ENCODE measurements at places on chromosomes 12 and 14.

DNA sequence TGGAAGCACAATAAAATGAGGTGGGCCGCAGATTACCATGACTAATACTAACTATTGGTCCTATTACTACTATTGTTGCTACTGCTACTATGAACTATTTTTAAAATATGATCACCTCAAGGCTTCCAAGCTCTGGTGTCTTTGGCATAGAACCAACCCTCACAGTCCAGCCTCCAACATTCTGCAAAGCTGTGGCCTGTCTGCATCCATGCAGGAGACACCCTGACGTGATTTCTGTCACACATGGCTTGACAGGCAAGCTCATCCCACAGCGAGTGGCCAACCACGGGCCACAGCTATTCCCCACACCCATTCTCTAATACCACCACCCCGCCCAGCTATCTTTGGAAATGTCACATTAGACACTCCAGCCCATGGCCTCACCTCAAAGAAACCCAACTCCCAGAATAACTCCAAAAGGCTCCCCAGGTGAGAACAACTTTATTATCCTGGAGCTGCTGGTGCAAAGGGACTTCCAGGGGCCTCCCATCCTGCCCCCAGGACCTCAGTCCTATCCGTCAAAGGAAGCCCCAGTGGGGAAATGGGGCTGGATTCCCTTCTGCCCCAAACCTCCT lies 14.4 kb downstream of the ISCU start:
- no peak for DNase-seq

DNA sequence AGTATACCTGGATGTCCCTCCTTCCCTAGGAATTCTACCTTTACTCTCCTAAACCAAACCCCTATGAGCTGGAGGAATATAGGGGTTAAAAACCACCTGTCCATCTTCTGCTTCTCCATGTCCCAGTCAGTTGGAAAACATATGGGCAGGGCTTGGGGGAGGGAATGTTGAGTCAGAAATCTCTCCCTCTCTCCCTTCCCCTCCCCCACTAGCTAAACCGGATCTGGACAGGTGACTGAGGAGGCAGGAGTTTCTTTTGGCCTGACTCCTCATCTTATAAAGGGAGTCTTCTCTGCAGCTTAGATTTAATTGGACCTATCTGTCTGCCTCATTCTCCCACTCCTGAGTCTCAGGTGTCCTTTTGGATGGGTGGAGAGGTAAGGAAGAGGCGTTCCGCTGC lies 6.1 kb downstream of the ERBB3 start:
- no peak for DNase-seq

DNA sequence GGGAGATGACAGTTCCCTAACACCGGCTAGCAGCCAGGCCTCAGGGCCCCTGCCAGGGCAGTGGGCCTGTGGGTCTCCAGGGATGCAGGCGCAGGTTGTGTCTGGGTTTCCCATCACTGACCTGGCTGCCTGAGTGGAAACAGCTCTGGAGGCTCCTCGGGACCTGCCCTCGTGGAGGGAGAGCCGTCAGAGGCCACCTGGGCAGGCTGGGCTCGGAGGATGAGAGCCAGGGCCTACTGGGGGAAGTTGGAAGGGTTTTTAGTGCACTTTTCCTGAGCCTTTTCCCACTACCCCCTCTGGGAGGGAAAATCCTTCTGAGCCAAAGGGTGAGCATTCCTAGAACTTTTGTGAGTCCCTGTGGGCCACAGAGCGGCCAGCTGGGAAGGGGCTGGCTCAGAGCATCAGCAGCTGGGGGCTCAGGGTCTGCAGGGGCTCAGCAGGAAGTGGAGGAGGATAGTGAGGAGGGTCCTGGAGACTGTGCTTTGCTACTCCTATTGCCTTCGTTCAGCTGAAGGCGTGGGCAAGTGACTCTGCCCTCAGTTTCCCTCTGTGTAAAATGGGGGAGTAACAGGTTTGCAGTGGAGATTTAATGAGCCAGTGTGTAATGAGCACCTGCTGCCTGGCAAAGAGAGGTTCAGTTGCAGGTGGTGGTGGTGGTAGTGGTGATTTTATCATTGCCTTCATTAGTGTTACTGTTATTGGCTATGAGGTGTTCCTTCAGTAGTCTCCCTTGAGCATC lies 1.8 kb downstream of the SH2B3 start:
- DNase-seq: no peak

DNA sequence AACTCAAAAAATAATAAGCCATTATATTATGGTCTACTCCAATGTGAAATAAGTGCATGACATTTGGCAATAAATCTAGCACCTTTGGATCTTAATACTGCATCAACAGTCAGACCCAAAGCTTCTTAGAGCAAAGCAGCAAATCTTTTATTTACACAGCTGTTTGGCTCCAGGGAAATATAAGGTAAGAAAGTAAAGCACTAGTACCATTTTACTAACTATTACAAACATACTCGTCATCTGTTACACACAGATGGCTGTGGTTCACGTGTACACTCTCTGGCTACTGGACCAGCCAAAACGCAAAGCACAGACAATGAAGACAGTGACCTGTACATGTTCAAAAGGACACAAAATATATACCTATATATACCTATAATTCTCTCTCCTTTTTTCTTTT lies 2.8 kb downstream of the FGD6 start:
- DNase-seq: no peak

- no peak for DNase-seq
Measured at GRCh38 chr12:103529306-103529705, 33.5 kb upstream of the C12orf42 start.

DNA sequence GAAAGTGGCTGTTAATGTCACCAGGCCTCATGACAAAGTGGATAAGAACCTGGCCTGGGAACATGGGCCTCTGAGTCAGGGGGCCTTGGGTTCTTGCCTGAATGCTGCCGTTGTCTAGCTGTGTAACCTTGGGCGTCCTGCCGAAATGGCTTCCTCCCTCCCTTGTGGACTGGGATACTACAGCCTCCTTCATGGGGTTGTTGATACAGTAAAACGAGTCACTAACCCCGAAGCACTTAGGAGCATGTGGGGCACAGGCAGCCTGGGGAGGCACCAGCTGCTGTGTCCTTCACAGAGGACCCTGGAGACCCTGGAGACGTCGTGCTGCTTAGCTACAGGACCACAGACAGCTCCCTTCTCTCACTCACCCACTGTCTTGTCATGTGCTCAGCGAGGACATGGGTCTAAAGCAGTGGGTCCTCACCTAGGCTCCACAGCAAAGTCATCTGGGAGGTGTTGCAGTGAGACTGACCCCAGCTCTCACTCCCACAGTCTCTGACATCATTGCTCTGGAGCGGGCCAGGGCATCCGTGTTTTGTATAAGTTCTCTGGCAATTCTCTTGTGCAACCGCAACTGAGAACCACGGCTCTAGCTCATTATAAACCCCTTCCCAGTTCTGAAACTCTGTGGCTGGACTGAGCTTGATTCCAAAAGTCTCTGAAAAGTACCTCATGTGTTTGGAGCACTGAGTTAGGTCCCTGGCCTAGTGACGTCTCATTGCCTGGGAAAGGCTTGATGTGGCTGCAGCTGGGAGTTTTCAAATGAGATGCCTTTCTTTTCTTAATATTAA lies 42.1 kb downstream of the SERPINA3 start:
- no peak for DNase-seq

GRCh38 chr12:57029457-57029856 lies 13.1 kb upstream of the TAC3 start:
- DNase-seq: no peak

GRCh38 chr14:55388160-55388559 lies 23.5 kb downstream of the ATG14 start:
- no peak for DNase-seq

DNA sequence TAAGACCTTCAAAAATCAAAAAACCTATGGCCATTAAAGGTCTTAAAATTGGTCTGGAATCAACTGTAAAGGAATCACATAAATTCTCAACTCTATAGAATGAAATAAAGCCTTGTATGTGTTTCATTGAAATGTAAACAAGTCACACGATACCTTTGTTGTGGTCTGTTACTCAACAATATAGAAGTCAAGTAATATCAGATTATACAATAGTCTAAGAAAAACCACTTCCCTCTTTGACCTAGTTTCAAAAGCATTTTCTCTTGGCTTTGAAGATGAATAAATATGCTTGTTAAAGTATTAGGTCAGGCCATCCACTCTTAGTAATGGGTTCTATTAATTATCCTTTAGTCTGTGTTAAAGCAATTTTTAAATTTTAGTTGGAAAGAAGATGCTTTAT lies 79.8 kb upstream of the DIO2 start:
- no peak for DNase-seq

GRCh38 chr12:50785406-50786001 lies 21.6 kb downstream of the ATF1 start:
- no peak for DNase-seq

- DNase-seq: no peak
Measured at GRCh38 chr12:95411057-95411456, 62.9 kb upstream of the METAP2 start.

DNA sequence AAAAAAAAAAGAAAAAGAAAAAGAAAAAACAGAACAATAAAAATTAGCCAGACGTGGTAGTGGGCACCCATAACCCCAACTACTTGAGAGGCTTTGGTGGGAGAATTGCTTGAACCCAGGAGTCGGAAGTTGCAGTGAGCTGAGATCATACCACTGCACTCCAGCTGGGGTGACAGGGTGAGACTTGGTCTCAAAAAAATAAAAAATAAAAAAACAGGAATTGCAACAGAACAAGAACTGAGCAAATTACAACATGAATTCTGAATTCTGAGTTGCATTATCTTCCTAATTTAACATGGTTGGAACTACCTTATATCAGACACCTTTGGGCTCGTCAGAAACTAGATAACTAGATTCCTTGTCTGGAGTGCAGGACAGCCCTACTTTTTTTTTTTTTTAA lies 53.3 kb upstream of the NR2C1 start:
- DNase-seq: no peak

DNA sequence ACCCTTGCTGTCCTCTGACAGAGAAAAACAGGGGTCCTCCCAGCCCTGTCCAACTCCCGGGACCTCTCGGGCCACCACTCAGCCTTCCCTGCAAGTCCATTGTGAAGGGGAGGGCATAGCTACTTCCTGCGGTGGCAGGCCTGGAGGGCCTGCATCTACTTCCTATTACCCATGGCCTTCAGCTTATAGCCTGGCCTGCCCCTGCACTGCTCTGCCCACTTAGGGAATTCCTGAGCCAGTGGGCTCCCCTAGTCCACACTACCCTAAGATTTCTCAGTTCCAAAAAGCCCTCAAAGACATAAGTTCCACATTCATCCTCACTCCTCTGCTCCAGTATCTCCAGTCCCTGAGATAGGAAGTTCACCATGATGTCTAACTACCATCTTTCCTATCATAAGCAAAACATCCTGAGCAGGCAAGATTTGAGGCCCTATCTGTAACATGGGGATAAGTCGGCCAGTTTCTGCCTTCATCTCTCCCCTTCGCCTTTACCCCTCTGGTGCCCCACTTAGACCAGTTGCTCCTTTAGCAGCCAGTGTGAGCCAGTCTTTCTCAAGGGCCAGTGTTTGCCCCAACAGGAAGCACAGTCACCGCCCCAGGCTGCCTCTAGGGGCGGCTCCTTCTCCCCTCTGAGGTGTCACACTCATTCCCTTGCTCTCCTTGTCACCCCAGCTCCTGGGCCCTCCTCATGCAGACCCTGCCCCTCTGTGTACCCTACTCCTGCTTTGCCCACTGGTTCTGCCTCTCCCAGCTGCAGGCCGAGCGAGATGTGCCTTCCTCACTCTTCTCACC lies 10.9 kb downstream of the HDAC7 start:
- DNase-seq: no peak

DNA sequence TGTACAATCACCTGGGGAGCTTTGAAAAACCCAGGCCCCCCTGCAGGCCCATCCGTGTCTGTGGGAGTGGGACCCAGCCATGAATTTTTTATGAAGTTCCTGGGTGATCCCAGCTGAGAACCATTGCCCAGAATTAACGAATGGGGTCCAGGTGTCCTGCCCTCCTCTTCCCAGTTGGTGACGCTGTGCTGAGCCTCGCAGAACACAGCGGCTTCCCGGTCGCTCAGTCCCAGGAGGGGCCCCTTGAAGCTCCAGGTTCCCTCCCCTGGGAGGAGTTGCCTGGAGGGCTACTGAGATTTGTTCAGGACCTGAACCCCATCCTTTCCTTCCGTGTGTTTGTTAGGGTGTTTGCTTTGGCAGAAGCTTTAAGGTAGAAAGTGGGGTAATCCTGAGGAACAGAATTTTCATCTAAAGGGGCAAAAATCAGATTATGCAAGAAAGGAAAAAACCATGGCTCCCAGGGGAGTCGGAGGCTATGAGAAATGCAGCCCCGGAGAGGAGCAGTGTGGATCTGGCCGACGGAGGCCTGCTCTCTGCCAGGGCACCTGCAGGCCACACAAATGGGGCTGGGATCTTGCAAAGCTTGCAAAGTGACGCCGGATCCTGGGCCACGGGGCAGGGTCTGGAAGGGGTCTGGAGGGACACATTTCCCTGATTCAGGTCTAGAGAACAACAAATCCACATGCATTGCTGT lies 164.7 kb upstream of the PRMT8 start:
- no peak for DNase-seq

DNA sequence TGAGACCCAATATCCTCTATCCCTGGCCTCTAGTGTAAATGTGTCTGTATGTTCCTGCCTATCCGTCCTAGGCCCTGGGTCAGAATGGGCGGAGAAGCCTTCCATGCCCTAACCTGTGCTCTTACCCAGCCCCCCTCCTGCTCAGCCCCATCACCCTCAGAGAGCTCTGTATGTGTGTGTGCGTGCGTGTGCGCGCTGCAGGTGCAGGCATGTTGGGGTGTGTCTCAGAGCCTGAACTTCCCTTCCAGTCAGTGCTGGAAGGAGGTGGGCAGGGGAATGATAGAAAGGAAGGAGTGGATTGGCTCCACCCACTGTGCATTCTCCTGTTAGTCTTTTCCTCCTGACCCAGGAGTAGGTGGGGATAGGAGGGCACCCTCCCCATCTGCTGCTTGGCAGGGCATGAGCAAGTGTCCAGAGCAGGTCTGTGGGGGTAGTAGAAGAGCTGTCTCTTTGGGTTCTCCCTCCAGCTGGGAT lies 7.2 kb downstream of the NAB2 start:
- DNase-seq: no peak

DNA sequence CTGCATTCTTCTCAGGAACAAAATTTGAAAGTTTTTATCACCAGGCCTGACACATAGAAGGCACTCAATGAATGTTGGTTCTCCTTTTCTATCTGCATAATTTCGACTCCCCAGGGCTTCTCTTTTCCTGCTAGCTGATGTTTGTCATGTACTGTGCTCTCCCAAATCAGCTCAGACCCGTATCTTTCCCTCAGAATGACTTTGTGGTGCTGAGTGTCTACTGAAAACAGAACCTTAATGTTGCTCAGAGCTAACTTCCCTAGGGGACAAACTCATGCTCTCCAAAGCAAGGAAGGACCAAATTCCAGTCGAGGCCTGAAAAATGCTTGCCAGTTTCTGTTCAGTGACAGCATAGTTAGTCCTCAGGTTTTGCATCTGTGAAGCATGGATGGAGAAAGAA lies 1.9 kb downstream of the ARHGDIB start:
- DNase-seq: no peak

GRCh38 chr12:17478908-17479673 lies 610.9 kb downstream of the RERGL start:
- no peak for DNase-seq

Measured in stimulated activated CD4-positive, alpha-beta T cell treated with anti-CD3 and anti-CD28 coated beads, TNF-alpha, amount 100 ng/mL, for 24 hours (primary cell).